ENCODE measurements at places on chromosomes 2 and 18.
A peak's percentile ranks its signal among the peaks of the same experiment; 100 is the strongest.

DNA sequence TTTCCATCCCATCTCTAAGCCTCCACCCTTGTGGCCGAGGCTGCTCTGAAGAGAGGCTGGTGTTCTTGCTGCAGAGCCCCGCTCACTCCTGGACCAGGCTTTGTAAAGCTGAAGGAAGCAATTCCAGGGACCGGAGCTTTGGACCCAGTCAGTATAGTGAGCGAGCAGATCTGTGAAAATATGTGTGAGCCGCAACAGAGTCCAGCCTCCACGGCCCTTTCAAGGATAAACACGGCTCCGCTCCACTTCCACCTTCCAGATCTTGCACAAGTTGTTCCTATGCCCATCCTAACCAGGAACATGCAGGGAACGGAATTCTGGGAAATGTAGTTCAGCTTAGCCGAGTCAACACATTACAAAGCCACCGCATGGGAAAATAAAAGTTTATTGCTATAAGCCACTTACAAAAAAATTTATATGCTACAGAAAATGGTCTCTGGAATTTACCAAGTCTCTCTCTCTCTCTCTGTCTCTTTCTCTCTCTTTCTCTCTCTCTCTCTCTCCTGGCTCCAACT is 151.7 kb upstream of the ZNF521 start:
- DNase-seq: no peak

DNA sequence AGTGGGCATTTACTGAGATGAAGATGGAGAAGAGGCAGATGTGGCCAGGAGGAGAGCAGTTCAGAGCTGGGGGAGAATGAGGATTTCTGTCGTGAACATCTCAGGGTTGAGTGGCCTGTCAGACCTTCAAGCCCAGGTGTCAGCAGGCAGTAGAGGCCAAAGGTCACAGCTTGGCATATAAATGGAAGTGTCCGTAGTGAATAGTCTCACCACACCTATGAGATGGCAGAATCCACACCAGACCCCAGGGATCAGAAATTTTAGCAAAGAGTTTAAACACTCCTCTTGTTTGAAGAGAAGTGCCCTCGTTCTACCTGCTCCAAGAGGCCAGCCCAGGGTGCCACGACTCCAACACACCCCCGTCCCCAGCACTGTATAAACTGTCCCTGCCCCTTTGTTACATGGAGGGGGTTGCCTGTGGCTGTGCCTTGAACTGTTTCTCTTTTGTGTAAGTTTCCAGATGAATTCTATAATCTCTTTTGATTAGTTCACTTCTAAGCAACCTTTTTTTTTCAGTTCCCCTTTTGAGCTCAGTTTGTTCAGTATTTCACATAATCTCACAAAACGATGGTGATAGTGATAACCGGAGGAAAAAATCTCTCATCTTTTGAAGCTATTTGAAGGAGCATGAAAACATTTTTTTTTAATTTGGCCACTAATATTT is 69.0 kb upstream of the TTC39C start:
- no peak for DNase-seq

DNA sequence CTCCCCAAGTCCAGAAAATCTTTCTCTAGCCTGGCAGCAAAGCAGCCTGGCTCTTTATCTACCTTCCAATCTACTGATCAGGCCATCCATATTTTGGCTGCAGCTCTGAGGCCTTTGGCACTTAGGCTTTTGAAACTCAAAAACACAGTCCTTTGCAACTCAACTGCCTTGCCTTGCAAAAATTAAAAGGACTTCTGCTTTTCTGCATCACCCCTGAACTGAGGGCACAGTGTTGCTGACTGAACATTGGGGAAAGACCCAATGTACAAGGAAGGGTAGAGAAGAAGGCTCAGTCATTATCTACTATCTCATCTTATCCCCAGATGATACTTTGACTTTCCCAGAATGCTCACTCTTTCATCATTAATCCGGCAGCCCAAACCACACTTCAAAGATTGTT is 625.5 kb downstream of the ARHGAP15 start:
- DNase-seq: no peak

DNA sequence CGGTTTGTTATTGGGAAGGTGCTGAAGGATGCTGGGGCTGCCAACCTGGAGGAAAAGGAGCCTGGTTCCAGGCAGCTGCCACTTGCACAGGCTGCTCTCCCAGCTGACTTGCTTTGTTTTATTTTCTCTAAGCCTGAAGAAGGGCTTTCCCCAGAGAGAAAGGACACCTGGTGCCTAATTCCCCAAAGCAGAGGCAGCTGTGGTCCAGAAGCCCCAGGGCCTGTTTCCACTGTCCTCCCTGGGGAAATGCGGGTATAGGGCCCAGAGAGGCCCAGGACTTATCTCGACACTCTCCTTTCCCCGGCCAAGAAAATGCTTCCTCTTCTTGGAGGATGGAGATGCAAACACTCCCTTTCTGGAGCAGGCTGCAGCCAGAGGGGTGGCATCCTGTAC is 30.1 kb downstream of the INO80C start:
- no peak for DNase-seq

DNA sequence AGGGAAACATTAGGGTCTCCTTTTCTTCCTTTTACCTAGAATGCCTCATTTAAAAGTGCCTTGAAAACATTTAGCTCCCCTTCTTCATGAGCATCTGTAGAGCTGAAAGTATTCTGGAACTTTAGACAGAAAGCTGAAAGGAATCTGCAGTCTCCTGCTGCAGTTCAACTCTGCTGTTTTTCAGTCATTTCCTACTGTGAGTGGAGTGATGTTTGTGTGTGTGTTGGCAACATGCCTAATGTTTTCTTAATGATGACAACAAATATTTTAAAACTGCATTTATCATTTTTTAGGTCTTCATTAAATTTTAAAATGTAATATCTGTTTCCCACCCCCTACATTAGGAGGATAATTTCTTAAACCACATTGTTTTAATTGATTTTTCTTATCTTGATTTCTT is 66.6 kb downstream of the TWSG1 start:
- no peak for DNase-seq

- DNase-seq: no peak
Measured at GRCh38 chr2:88545118-88545517, 82.1 kb downstream of the EIF2AK3 start.

- DNase-seq: no peak
Measured at GRCh38 chr2:234536178-234536965, 39.5 kb upstream of the ARL4C start.

- DNase-seq: no peak
Measured at GRCh38 chr2:213216461-213216860, 65.0 kb upstream of the IKZF2 start.

DNA sequence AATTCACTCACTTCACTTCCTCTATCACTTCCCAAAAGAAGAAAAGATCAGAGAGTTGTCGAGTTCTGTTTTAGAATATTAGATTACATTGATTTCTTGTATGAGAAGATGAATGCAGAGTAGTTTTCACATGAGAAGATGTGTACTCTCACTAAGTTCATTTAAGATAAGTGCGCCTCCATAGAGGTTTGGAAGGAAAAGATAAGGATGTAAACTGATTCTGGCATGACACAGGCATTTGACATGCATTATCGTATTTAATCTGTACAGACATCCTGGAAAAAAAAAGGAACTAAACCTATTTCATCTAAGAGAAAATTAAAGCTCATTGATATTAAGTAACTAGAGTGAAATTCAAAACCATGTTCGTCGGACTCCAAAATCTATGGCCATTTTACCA is 152.2 kb upstream of the CRIM1 start:
- no peak for DNase-seq

GRCh38 chr2:53848062-53848461 is 11.7 kb downstream of the GPR75 start:
- no peak for DNase-seq

DNA sequence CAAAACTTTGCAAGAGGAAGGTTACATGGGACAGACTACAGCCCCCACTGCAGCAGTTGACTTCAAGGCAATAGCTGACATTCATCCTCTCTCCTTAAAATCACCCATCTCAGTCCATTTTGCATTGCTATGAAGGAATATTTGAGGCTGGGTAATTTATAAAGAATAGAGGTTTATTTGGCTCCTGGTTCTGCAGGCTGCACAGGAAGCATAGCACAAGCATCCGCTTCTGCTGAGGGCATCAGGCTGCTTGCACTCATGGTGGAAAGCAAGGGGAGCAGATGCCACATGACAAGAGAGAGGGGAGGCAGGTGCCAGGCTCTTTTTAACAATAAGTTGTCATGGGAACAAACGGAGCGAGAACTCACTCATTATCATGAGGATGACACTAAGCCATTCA is 646.0 kb downstream of the ZEB2 start:
- no peak for DNase-seq

DNA sequence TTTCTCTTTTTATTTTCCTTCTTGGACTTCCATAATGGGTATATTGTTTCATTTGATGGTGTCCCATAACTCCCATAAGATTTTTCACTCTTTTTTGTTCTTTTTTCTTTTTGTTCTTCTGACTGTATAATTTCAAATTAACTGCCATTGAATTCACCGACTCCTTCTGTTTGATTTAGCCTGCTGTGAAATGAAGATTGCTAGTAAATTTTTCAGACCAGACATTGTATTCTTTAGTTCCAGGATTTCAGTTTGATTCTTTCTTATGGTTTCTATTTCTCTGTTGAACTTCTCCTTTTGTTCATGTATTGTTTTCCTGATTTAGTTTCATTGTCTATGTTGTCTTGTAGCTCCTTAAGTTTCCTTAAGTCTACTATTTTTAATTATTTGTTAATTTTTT is 87.6 kb upstream of the SPOPL start:
- DNase-seq: no peak

DNA sequence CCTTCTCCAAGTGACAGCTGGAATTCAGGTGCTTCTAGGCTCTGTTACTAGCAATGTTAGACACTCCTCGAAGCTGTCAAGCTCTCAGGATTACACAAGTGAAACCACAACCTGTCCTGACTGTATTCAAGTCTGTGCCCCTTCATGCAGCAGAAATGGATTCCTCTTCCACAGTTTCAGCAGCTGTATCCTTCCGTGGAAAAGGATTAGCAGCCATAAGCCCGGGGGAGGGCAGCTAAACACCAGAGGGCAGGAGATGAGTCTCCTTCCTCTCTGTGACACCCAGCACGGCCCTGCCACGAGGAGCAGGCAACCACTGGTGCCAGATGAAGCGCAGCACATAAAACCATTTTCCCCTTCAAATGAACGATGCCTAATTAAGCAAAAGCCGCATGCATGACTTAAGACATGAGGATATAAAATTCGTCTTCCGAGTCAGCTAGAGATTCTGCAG is 1.2 kb downstream of the ST3GAL5 start:
- peak; percentile 25 for DNase-seq

- DNase-seq: no peak
Measured at GRCh38 chr2:231387904-231388724, 7.4 kb upstream of the B3GNT7 start.

- DNase-seq: no peak
Measured at GRCh38 chr2:216974321-216975302, 114.7 kb upstream of the TNP1 start.

DNA sequence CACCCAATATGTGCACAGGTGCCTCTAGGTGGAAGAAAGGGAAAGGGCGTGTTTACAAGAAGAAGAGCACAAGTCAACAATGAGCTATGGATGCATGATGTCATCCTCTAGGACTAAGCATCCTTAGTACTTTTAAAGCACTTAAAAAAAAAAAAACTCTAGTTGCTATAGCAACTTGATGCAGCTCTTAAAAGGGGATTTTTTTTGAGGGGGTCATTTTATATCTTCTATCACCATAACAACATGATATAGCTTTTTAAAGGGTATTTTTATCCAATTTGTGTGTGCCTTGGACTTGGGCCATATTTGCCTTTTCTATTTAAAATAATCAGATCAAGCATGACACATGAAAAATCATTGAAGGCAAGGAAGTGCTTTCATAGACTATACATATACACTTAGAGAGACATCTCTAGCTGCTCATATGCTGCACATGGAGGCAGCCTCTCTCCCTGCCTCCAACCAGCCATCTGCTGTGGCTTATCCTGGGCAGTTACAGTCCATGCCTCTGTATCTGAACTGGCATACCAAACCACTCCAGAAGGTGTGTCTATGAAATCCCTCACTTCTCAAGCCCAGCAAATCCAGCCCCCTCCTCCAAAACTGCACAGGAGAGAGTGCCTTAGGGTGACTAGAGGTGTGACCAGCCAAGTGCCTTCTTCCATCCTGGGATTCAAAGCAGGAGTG is 165.4 kb downstream of the MSH2 start:
- no peak for DNase-seq

DNA sequence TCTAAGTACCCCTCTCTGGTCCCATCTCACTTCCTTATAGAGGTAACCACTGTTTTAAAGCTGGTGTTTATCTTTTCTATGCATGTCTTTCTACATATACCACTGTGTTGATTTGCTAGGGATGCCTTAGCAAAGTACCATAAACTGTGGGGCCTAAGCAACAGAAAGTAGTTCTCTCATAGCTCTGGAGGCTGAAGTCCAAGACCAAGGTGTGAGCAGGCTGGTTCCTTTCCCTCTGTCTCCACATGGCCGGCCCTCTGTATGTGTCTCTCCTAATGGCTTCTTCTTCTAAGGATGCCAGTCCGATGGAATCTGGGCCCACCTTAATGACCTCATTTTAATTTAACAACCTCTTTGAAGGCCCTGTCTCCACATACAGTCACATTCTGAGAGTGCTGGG is 40.8 kb upstream of the ROCK2 start:
- DNase-seq: no peak

- DNase-seq: no peak
Measured at GRCh38 chr18:69035756-69036155, 237.9 kb downstream of the CCDC102B start.

GRCh38 chr2:101942851-101943250 is 48.9 kb upstream of the IL1R2 start:
- no peak for DNase-seq

DNA sequence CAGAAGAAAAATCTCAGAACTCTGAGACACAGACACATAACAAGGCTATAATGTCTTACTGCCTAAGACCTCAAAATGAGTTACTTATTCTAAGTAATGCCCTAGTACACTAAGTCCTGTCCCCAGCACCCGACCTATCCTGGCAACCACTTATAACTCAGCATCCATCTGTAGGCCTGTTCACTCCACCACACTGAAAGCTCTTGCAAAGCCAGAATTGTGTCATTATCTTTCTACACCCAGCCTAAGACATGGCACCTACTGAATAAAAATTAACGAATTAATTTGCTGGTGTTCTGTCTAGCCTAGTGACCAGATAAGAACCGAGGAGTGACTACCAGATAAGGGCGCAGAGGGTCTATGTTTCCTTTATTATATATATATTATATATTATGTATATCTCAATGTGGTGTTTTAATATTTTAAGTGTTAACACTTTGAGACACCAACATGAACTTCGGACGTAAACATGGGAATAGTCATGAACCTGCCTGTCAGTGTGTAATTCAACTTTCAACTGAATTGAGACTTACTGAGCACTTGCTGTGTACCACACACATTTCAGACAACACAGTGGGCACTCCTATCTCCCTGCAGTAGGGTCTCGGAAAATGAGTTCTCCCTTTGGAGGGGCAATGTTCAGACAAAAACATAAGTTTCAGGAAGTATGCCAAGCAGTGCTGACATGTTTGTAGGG is 27.7 kb downstream of the TMEM131 start:
- DNase-seq: no peak
